ENCODE measurements at places on chromosomes 2 and 18.
A peak's percentile ranks its signal among the peaks of the same experiment; 100 is the strongest.

GRCh38 chr2:219155054-219155644 is 5.5 kb downstream of the NHEJ1 start:
- peak; percentile 57 for DNase-seq

DNA sequence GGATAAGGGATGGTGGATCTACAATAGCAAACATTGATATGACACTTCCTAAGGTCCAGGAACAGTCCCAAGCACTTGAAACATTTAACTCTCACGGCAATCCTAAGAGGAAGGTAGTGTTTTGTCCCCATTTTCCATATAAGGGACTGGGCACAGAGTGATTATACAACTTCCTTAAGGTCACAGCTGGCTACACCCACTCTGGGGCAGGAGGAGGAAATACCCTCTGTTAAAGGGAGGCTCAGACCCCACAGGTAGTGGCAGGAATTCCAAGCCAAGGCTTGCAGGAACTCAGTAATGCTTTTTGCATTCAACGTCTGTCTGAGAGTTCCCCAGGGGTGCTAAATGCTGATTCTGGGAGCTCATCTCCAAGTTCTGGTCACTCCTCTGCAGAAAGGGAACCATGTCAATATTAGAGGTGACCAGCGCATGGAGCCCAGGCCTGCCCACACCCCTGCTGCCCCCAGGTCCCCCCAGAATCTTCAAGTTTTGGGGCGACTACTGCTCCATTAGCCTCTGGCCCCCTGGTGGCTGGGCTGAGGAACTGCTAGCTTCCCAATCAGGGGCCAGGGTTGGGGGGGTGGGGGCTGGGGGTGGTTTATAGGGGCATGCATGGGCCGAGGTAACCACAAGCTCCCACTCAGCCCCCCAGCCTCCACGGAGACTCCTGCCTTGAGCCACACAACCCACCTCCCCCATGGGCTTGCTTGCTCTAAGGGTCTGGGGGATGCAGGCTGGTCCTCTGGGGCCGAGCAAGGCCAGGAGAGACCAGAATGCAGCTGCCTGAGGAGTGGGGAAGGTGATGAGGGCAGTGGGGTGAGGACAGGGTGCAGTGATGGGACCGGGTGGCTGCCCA is 11.1 kb downstream of the OBSL1 start:
- DNase-seq, result no peak

DNA sequence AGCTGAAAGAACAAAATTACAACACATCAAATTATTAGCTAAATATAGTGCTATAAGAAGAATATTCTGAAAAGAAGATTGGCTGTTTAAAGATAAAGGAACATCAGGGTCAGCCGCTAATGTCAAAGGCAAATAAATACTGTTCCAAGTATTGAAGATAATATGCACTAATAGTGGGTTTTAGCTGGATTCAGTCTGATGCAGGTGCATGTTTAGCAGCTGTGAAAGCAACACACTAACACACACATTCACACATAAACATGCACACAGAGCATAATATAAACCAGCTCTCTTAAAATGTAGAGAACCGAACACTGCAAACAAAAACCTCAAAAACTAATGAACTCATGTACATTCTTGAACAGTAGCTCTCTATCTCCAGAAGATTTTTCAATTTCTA is 634.6 kb downstream of the ERBB4 start:
- no peak for DNase-seq

- DNase-seq, result no peak
These were observed 324.2 kb downstream of the PDE11A start for GRCh38 chr2:177748360-177748759.

GRCh38 chr2:20634507-20635112 is 16.3 kb downstream of the HS1BP3 start:
- DNase-seq, result no peak

GRCh38 chr2:144515099-144515695 is 4.7 kb downstream of the ZEB2 start:
- no peak for DNase-seq

DNA sequence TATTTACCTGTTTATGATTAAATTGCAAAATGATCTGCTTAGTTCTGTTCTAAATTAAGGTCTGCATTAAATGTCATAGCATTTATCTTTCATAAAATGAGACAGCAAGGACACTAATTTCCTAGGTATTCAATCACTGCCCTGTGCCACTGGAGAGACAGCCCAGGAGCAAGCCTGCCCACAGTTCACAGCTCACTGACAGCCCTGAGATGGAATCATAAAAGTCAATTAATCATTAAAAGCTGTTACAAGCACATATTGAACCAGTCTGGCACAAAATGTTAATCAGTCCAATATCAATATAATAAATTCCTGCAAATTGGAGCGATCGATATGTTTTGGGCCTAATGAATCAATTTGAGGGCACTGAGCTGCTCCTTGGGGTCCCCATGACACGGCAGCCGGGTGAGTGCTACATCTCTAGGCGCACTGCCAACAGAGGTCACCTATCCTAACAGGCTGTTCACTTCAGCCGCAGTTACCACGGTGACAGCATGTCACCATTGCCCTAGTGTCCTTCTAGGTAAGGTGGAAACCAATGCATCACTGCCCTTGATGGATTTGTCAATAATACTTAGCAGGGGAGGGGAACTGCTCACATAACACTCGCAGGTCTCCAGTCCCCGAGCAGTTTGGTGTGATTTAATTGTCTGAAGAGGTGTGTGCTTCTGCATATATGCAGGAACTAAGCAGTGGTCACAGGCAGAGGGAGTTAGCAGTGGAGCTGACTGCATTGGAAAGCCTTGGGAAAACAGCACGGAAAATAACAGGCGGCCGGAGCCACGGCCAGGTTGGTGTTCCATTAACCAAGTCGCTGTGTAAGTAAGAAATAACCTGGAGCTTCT is 47.3 kb downstream of the POU3F3 start:
- DNase-seq, result no peak

GRCh38 chr2:212532585-212532984 is 6.0 kb downstream of the ERBB4 start:
- DNase-seq, result no peak

GRCh38 chr2:37366773-37367172 is 22.3 kb downstream of the QPCT start:
- DNase-seq, result no peak

DNA sequence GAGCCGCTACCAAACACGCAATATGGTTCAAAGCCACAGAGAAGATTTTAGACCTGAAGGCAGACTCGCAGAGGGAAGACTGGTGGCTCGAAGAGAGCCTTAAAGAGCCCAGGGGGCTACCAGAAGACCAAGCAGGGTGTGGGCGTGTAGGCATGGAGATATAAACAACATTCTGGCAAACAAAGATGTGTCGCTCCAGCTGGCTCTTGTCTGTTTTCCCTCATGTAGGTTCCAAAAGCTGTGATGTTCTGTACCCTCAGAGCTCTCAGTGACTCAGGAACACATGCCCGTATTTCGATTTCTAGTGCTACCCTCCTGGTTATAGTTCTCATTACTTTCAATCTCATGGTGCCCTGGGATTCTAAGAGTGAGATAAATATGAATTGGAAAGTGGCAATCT is 44.5 kb downstream of the DOCK10 start:
- DNase-seq, result no peak

- DNase-seq, result no peak
These were observed 32.6 kb downstream of the PMAIP1 start for GRCh38 chr18:59932401-59932800.

- DNase-seq, result no peak
These were observed 929.0 kb upstream of the NRXN1 start for GRCh38 chr2:51960841-51961335.

GRCh38 chr2:233674995-233675394 is 3.3 kb downstream of the UGT1A9 start:
- no peak for DNase-seq

DNA sequence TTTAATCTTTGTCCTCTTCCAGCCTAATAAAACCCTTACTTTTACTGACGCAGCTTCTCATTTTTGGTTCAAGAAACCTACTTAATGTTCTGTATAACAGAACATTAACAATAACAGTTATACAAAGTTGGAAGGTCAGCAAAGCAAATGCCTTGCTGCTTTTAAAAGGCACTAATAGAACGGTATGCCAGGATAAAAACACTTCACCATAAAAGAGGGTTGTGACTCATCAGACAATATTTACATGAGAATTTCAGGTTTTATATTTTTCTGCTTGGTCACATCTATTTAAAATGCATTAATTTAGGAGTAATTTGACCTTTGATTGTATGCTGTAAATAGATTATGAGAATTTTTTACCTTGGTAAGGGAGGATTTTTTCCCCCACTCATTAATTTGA is 3.0 kb downstream of the KLHL41 start:
- DNase-seq, result no peak

DNA sequence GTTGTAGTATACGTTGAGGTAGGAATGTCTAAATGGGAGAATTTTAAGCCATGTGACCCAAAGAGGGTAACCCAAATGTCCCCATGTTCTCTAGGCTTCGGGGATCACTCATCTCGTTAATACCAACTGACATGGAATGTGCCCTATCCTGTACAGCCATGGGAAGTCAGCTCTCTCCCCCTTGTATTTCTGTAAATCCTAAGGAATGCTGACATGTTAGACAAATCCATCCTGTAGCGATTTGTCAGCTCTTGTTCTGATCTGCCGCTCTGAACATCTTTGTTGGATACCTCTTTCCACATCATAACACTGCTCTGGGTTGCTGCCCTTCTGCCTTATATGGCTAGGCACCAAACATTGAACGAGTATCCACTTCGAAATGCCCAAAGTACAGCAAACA is 350.6 kb downstream of the RND3 start:
- no peak for DNase-seq

DNA sequence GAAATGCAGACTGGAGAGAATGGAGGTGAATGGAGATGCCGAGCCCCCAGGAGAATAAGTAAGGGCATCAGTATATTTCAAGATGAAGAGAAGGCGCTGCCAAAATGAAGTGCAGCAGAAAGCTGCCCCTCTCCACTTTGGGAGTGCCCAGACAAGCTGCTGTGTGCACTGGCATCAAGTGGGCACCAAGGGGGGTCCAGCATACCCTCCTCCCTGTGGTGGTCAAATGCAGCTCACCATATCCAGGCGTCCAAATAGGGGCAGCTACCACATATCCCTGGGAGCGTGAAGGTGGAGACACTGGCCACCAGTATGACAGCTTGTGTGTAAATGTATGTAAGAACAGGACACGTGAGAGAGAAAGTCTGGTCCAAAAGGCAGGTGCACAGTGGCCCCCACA is 236.6 kb downstream of the KLHL29 start:
- no peak for DNase-seq

- DNase-seq, result peak; percentile 39
These were observed 539.5 kb downstream of the NRXN1 start for GRCh38 chr2:50492477-50492851.

- DNase-seq, result no peak
These were observed 40.0 kb downstream of the SLC40A1 start for GRCh38 chr2:189540551-189540950.

DNA sequence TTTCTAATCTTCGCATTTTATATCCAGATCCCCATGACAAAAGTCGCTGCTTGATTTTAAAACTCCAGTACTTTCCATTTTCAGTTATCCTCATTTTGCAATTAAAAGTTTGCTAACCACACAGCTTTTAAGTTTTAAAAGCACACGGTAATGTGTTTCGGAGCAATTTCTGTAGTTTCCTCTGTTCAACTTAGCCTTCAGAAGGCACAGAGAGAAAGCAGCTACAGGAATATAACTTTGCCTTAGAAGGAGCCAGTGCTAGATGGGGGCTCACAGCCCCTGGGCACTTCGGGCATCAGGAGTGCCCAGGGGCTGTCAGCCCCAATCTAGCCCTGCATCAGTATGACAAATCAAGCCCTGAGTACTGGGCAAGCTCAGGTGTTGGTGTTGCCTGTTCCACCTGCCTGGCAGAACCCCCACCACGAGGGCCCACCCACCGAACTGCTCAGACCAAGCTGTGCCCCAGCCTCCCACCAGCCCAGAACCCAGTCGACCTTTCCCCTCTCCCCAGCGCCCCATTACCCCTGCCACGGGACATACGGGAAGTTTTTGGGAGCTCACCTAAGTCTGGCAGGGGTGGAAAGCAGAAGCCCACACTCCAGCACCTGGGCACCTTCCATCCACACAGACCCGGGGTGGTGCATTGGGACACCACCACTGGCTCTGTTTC is 47.3 kb downstream of the TRABD2A start:
- no peak for DNase-seq

- DNase-seq, result no peak
These were observed 2.5 kb upstream of the KYNU start for GRCh38 chr2:142875010-142875409.

DNA sequence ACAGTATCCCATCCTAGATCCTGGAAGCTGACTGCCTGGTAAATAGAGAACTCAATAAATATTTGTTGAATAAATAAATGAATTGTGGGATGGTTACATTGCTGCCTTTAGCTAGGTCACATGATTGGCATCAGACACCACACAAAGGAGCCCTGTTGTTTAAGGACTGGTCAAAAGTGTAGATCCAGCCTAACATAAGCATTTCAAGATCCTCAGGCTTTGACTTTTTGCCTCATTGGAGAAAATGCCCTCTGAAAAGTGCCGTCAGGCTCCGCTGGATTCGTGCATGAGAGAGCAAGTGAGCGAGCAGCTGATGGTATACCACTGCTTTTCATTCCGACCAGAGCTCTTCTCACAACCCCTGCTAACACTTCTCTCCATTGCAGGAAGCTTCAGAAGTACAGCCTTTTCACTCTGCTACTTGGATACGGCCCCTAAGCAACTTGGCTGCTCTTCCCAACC is 1.3 kb upstream of the ZNF24 start:
- DNase-seq, result no peak

DNA sequence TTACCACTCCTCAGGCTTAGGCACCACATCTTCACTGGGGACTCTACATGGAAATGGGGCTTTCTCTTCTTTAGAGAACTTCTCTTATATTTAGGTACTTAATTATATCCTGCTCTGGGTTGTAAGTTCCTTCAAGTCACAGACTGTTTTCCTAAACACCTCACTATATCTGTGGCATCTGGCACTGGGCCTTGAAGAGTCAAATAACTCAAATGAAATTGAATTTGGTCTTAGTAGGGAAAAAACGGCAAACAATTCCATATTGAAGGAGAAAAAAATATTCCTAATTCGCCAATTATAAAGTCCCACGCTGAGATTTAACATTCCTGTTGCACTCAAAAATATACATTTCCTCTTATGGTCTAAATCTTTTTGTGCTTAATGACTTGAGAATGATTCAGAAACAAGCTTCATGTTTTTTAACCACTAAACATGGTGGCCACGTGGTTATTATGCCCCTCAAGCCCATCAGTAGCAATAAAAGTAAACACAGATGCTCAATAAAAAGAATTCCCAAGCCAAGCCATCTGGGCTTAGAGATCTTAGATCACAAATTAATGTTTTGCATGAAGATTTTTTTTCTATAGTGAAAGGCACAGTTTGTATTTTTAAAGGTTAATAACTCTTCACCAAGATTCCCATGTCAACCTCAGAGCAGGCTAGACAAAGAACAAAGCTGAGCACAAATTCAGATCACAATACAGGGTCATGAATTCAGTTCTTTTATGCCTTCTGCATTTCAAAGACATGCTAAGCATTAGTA is 105.5 kb upstream of the SYT4 start:
- DNase-seq, result no peak

GRCh38 chr2:231655894-231656293 is 52.4 kb upstream of the PTMA start:
- DNase-seq, result no peak

Data from NCI-H526 treated with DMSO at 0.1 percent for 48 hours (cell line).